Dermis blood vessel endothelial cell (primary cell): ENCODE measurements at places on chromosomes 5 and 9. TPM values are rescaled to one million over a fixed set of nuclear protein-coding genes. Genes with fewer than 3 reads are reported as not detected.

GRCh38 chr9:36543916-36544315 lies 28.8 kb upstream of the MELK start:
- no peak for DNase-seq

DNA sequence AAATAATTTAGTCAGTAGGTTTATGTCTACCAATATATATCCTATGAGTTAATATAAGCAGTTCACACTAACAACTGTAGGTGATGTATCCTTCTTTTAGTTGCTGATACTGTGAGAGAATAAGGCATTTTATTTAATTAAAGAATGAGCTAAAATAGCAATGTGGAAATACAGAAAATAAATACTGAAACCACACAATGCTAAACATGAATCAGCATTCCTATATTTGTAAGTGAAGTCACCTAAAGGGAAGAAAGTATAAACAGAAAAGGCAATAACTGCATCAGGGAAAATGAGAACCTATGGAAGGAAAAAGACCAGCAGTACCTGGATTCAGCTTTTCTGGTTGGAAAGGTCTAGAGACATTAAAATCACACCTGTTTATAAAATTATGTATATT lies 336.0 kb downstream of the PDE4D start:
- no peak for DNase-seq

Gene OSMR
- 24.2 and 30.0 TPM in 2 replicates for total RNA-seq

DNA sequence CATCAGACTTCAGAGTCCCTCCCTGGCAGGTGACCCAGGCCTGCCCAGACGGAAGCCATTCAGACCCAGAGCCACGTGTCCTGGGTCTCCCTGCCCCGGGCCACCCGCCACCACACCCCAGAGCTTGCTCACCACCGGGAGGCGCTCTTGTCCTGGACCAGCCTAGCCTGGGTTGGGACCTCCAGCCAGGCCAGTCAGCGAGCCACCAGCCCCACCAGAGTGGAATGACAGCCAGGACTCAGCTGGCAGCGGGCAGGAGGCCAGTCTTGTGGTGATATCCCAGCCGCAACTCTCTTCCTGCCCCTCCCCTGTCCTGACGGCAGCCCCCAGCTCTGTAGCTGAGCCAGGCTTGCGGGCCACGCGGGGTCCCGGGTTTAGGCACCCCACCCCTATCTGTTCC lies 1.7 kb upstream of the PTGDS start:
- peak; percentile 51 for DNase-seq

DNA sequence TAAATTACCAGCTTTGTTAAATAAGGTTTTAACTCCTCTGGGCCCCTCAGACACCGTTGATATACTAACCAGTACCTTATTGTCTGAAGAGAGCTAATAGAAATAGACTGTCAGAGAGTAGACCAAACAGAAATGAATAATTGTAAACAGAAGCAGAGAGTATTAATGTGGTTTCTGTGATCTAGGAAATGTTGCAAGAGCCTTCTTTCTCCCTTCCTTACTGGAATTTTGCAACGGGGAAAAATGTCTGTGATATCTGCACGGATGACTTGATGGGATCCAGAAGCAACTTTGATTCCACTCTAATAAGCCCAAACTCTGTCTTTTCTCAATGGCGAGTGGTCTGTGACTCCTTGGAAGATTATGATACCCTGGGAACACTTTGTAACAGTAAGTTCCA lies 5.1 kb downstream of the TYRP1 start:
- DNase-seq, result no peak

- DNase-seq, result no peak
Observed at GRCh38 chr5:113162208-113162607, 185.6 kb downstream of the DCP2 start.

DNA sequence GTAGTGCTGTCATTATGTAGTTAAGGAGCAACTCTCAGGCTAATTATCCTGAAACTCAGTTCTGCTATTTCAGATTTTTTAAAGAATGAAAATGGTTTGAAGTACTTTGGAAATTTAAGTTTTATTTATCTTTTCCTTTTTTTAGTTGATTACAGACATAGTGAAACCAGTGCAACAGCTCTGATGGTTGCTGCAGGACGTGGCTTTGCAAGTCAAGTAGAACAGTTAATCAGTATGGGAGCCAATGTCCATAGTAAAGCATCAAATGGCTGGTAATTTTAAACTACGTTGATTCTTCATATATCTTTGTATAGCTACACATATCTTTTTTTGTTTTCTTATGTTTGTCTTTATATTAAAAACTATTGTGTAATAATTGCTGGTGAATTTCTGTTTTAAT lies 34.9 kb downstream of the YTHDC2 start:
- no peak for DNase-seq

- no peak for DNase-seq
Observed at GRCh38 chr9:86822006-86822801, 125.1 kb downstream of the GAS1 start.

GRCh38 chr5:143776951-143777350 lies 35.0 kb upstream of the HMHB1 start:
- DNase-seq, result no peak

GRCh38 chr5:143413958-143414669 lies 10.6 kb upstream of the NR3C1 start:
- DNase-seq, result no peak

GRCh38 chr9:69585571-69585970 lies 86.6 kb downstream of the APBA1 start:
- DNase-seq, result no peak

Gene MEIKIN
- total RNA-seq, result not detected in 2 replicates

Gene TMEM232
- total RNA-seq, result 0.37 and 1.7 TPM in 2 replicates

GRCh38 chr5:54655761-54656160 lies 138.2 kb downstream of the SNX18 start:
- no peak for DNase-seq

Gene SOHLH1
- total RNA-seq, result 0.05 TPM in 1 of 2 replicates, not detected in the other

Gene SPAG8
- 0.19 TPM in 1 of 2 replicates, not detected in the other for total RNA-seq

- no peak for DNase-seq
Observed at GRCh38 chr5:37533851-37534250, 154.7 kb downstream of the WDR70 start.

DNA sequence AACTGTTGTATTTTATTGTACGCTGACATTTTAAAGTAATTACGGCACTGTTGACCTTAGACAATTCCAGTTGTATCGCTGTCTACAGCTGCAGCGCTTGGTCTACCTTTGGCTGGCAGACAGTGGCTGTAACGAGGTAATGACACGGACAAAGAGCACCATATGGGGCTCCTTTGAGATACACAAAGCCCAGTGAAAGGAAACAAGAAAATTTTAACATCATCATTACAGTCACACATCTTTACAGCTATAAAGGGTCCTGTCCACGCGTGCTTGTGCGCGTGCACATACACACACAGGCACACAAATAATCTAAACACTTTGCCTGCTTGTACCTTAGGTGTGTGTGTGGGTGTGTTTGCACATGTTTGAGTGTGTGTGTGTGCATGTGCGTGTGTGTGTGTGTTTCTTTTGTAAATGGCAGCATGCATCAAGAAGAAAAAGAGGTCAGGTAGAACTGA lies 946.0 kb downstream of the NR2F1-AS1 start:
- DNase-seq, result no peak

DNA sequence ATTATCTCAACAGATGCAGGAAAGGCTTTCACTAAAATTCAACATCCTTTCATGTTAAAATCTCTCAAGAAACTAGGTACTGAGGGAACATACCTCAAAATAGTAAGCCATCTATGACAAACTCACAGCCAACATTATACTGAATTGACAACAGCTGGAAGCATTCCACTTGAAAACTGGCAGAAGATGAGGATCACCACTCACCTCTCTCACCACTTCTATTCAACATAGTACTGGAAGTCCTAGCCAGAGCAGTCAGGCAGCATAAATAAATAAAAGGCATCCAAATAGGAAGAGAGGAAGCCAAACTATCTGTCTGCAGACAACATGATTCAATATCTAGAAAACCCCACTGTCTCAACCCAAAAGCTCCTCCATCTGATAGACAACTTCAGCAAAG lies 203.6 kb upstream of the GRAMD2B start:
- no peak for DNase-seq

- DNase-seq, result peak; percentile 16
Observed at GRCh38 chr5:55509796-55510522, 24.8 kb downstream of the PLPP1 start.

DNA sequence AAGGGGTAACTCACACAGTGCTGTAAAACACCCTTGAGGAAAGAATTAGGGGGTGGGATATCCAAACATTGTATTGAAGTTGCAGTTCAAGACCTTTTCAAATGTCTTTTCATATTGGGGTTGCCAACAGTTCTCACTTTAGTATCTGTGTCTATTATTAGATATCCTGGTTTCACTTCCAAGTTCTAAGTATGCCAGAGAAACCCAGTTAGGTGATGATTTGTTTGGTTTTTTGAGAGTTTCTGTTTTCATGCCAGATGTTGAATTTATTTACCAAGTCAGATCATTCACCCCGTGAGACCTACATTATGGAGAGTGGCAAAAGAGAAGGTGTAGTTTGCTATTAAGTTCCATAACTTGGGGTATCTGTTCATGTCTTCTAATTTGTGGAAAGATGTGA lies 64.5 kb downstream of the C9orf152 start:
- no peak for DNase-seq

Gene NUTM2F
- total RNA-seq, result not detected in 2 replicates

Gene FOXI1
- total RNA-seq, result not detected in 2 replicates

DNA sequence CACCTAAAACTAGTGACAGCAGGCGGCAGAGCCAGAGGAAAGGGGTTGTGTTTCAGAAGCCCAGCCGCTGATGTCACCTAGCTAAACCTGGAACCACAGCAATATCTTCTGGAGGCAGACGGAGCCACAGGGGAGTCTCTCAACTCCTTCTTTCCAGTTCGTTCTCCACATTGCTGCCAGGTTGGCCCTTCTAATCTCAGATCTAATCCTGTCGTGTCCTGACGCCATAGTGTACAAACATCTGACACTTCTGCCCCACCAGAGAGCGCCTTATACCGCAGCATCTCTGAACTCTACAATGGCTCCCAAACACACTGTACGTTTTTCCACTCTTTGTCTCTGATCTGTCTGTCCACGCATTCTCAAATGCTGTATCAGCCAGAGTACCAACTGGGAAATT lies 240.0 kb downstream of the SMARCA2 start:
- no peak for DNase-seq

Gene SYK
- total RNA-seq, result under 0.01 TPM in 1 of 2 replicates, not detected in the other

Gene SLC4A9
- total RNA-seq, result not detected in 2 replicates

DNA sequence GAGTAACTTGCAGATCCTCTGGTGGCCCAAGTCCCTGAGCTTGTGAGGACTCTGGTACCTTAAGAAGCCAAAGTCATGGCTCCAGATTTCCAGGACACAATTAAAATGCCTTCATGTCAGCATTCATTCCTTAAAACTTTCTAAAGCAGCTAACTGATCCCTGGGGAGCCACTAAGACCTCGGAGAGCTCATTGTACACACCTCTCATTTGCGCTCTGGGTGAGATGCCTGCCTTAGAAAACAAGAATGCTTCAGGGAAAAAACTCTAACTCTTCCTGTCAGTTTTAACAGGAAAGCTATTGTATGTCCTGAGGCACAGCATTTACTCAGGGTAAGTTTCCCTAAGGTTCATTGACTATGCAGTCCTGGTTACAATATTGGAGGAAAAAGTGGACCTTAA lies 285.0 kb downstream of the EFNA5 start:
- no peak for DNase-seq

GRCh38 chr5:104754311-104754995 lies 1191.9 kb upstream of the NUDT12 start:
- no peak for DNase-seq

Gene PCDHGA9
- total RNA-seq, result 2.9 and 3.6 TPM in 2 replicates

DNA sequence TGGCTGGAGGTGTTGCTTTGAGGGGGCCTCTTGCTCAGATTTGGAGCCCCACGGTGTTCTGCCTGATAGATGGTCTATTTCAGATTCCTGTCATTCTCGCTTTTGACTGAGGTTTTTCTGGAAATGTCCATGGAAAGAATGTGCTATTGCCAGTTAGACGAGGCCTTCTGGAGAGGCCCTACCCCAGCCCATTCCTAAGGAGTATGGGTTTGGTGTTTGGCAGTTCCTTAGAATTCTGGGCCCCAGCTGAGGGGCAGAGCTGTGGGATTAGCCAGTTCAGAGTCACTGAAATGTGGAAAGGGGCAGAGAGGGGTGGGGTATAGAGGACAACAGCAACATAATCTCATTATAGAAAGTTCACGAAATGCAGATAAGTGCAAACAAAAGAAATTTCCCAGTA lies 50.5 kb downstream of the GALNT10 start:
- no peak for DNase-seq

- DNase-seq, result no peak
Observed at GRCh38 chr5:63963926-63964325, 1.7 kb upstream of the HTR1A start.

Gene JAKMIP2
- not detected in 2 replicates for total RNA-seq

DNA sequence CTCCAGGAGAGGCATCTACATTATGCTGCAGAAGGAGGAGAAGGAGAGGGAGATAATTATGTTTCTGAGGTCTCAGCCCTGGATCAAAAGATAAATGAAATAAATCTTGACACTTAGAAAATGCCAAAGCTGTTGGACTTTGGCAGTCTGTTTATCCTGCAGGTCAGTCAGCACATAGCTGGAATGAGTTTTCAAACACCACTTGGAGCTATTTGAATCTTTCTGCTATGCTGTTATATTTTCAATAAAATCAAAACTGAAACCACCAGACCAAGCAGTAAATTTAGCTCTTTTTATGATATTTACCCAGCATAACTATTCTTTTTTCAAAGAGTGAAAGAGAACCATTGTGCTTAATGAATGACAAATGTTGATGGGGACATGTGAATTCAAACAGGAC lies 505.1 kb upstream of the ITGA1 start:
- no peak for DNase-seq

DNA sequence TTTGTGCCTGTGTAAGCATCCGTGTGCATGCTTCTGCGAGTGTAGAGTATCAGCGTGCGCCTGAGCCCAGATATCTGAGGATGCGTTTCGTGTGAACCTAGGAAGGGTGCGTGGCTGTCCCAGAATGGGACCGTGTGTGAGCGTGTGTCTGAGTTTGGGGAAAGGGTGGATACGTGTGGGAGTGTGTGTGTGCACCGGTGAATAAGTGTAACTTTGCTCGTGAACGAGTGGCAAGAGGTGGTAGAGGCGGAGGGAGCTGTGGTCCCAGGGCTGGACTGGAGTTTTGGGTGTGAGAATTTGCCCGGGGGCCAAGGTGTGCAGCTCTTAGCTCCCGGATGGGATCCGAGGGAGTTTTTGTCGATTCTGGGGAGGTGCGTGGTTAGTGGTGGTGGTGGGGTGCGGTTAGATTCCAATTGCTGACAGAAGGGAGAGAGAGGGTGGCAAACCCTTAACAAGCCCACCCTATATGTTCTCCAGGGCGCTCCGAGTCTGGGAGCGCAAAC lies 686 bp upstream of the COL27A1 start:
- DNase-seq, result no peak

GRCh38 chr9:103798620-103799019 lies 295.5 kb upstream of the SMC2 start:
- peak; percentile 0 for DNase-seq

- DNase-seq, result no peak
Observed at GRCh38 chr9:104795857-104796256, 31.9 kb downstream of the NIPSNAP3B start.

DNA sequence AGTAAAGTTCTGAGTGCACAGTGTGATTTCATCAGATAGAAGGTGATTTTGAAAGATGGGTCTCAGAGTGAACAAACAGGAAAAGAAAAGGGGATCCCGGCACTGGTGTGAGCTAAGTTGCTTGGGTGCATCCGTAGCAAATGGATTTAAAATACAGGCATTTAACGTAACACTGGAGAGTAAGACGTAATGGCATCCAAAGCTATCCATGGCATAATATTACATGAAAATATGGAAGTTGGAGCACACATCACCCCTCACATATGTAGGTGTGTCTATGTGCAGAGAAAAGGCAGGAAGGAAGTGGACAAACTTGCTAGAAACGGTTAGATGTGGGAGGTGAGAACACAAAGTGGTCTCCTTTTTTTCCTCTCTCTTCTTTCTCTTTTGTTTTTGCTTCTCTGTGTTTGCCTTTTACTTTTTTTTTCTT lies 38.2 kb upstream of the SEMA4D start:
- DNase-seq, result no peak

- no peak for DNase-seq
Observed at GRCh38 chr5:14183187-14183939, 40.2 kb downstream of the TRIO start.
